ENCODE measurements at places on chromosomes 2 and 18.

DNA sequence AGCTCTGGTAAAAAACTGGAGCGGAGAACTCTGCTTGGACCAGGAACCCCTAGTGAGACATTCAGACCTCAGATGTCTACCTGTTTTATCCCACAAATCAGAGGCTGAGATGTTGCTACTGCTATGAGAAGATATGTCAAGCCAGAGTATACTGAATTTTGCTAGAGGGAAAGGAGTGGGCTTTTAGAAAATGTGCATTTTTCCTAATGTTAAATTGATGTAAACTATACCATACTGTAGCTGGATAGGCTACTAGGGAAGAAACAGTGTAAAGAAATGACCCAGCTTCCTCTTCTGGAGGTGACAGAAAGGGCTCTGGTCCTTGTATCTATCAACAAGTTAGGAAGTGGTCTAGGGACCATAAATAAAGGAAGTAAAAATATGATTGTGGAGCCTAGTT, 65.0 kb downstream of the SLC39A10 start:
- no peak for DNase-seq

DNA sequence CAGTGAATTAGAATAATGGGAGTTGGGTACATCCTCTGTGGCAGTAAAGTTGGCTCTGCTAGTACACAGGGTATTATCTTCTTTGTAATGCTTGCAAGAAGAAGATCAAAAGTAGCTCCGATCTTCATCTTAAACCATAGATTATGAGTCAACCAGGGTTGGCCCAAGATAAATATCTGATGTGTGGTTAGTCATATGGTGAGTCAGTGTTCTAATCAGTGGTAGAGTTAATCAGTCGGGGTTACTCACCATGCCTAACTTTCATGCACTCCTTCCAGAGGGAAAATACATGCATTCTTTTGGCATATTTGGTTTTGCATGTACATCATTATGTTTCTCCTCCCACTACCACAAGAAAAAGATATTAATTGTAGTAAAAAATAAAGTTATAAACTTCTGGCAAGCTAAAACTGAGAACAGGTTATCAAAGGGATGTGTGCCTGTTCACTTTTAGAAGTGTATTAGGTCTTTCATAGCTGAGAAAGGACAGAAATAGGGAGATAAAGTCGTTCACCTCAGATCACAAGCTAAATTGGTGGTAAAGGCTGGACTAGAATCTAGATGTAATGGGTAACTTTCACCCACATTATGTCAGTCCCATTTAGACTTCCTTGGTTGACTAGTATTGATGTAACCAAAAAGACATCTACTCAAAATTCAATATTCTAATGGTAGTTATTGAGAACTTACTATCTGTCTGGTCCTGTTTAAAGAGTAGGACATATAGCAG, 684.4 kb downstream of the IRS1 start:
- no peak for DNase-seq

DNA sequence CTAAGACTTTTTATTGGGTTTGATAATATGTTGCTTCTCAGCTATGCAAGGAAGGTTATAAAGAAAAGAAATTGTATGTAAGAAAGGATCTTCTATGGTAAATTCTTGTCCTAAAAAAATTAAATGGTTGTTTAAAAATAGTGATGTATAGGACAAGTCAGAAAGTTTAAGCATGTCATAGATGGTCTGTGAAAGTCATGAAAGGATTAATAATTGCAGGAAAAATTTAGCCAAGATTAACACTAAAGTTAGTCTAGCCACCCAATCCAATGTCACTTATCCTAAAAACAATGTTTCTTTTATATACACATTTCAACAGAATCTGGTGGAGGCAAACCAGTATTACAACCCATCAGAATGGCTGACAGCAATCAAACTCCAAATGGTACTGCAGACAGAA, 1046.7 kb upstream of the SLC39A10 start:
- no peak for DNase-seq

- no peak for DNase-seq
These were observed 611.4 kb upstream of the HS6ST1 start for GRCh38 chr2:128930101-128930500.

DNA sequence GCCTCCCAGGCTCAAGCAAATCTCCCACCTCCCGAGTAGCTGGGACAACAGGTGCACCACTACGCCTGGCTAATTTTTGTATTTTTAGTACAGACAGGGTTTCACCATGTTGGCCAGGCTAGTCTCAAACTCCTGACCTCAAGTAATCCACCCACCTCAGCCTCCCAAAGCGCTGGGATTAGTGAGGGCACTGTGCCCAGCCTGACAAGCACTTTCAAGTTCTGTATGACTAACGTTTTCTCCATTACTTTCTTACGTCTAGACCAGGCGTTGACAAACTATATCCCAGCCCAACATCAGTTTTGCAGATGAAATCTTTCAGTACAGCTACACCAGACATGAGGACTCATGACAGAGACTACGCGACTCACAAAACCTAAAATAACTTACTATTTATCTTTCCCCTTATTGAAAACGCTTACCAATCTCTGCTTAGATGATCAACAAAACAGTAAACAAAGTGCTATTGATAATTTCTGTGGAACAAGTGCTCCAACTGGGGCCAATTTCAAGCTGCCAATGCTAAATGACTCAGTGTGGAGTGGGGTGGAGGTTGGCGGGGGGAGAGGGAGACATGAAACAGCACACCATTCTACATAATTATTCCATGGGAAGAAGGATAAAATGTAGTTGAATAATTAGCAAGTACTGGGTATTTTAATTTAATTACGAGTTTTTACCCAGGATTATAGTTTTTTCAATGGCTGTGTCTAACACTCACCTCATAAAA, 59.1 kb downstream of the SAP130 start:
- no peak for DNase-seq

DNA sequence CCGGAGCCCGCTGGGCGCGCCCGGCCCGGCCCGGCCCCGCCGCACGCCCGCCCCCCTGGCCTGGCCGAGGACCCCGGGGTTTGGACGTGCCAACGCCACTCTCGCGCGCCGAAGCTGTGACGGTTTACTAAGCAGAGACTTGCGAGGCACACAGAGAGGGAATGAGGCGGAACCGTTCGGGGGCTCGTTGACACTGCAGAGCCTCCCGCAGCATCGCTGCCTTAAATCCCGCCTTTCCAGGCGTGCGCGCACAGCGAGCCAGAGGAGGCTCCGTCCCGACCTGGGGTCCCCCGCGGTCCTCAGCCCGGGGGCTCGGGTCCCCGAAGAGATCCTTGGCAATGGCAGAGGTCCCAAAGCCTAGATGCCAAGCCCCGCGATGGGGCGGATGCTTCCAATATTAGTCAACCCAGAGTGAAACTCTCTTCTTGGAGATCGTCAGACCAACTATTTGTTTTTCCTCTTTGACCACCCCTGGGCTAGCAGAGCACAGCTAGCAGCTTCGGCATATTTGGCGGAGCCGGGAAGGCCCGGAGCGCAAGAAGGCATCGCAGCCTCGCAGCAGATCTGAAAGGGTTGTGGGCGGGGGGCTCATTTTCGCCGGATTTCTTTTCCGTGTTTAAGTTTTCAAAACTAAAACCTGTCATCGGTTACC, at the start of gene ZNF385B:
ZNF385B (minus strand) TSS at position 197 of the 652 bp plus-strand sequence.
- no peak for DNase-seq

All from right lung (tissue), 10 donors.